ENCODE measurements at places on chromosomes 12 and 14.
A peak's percentile ranks its signal among the peaks of the same experiment; 100 is the strongest.

GRCh38 chr14:31297701-31298344 is 90.2 kb upstream of the HECTD1 start:
- DNase-seq: no peak

GRCh38 chr12:71032933-71033332 is 112.4 kb upstream of the PTPRR start:
- DNase-seq: no peak

- DNase-seq: no peak
Observed at GRCh38 chr14:68714991-68715924, 77.6 kb downstream of the ZFP36L1 start.

DNA sequence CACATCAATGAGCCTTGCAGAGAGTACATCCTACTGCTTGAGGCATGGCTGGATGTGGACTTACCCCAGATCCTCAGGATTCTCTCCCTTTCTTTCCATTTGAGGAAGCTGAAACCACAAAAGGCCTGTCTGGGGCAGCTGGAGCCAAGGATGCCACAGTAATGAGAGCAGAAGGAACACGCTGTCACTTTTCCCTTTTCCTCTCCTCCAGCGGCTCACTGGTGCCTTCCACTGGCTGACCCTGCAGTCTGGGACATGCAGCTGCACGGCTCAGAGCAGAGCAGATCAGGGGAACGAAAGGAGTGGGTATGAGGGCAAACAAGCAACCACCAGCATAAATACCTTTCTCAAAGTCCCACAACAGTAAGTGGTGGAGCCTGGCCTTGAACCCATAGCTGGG is 78.2 kb downstream of the GAS2L3 start:
- peak; percentile 40 for DNase-seq

DNA sequence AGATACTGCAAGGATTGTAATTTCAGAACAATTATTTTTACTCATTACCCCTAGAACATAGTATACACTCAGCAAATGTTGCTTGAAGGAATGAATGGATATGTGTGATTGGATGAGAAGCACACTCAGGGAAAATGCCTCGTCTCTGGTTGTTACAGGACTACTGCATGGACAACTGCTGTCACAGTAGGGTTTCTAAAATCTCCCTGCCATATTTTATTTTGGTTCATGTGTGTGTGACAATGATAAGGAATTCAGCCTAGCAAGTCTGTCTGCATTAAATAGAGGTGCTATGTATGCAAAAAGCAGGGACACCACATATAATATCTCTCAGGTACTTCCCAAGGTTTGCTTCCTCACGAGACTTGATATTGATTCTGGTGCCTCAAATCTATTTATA is 1.4 kb downstream of the PTPRR start:
- no peak for DNase-seq

- DNase-seq: no peak
Observed at GRCh38 chr14:69101331-69101826, 51.5 kb downstream of the DCAF5 start.
